CD14-positive monocyte (primary cell): ENCODE measurements at places on chromosomes 5 and 9.

GRCh38 chr9:114409103-114409780, 21.5 kb upstream of the AKNA start:
- DNase-seq: peak; percentile 55

GRCh38 chr5:2186472-2187015, 303.8 kb upstream of the IRX4 start:
- no peak for DNase-seq

- no peak for DNase-seq
These were observed 180.1 kb downstream of the TMC1 start for GRCh38 chr9:72701510-72701909.

DNA sequence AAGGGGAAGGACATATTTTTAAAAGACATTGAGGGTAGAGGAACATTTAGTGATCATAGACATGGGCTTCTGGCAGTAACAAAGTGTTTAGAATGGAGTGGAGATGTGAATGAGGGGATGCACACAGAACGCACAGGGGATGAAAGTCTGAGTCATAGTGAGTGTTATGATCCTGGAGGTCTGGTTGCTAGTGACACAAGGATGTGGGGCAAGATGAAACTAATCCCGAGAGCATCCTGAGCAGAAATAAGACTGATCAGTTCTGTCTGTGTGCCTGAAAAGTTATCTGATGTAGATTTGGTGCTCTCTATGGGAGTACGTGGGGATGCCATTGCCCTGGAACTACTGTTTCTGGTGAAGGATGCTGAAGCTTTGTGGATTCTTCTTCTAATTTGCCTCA, 141.1 kb downstream of the CHSY3 start:
- no peak for DNase-seq
